ENCODE measurements at places on chromosomes 5 and 9.
A peak's percentile ranks its signal among the peaks of the same experiment; 100 is the strongest.

DNA sequence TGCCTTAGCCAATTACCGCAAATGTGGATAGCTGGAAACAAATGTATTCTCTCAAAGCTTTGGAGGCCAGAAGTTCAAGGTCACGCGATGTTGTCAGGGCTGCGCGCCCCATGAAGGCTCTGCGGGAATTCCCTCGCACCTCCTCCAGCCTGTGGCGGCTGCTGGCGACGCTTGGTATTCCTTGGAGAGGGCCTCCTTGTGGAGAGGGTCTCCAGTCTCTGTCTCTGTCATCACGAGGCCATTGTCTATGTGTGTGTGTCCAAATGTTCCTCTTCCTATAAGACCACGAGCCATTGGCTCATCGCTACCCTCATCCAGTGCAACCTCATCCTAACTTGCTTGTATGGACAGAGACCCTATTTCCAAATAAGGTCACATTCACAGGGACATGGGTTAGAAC is 97.5 kb downstream of the ANKRD33B start:
- no peak for DNase-seq

GRCh38 chr9:36956908-36957307 is 77.2 kb downstream of the PAX5 start:
- DNase-seq, result no peak

DNA sequence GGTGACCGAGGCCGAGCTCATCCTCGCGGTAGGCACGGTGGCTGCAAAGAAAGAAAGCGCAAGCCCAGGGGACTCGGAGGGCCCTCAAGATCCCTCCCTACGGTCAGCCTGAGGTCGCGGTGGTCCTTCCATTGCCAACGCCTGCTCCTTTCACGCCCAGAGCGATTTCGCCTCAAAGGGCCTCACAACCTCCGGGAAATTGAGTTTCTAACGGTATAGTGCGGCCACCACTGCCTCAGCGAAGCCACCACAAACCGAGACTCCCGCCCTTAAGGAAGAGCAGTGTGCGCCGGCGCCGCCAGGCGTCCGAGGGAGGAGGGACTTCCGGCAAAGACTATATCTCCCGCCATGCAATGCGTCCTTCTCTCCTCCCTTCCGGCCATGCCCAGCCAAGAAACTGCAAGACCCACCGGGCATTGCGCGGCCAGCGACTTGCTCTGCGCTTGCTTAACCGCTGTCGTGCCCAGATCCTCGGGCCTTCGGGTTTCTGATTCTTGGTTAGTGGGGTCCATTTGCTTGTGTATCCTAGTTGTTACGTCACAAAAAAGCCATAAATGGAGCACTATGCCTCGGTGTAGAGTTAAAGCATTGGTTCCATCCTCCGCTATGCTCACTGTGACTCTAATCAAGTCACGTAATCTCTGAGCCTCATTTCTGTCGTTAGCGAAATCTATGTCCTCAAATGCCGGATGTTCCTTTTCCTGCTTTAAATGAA is at the start of gene HAUS6:
Gene HAUS6, minus strand, starts transcription at position 274 of the 715 bp plus-strand sequence. Its CDS starts 253 bp downstream, at position 21.
- peak; percentile 89 for DNase-seq

GRCh38 chr9:125651576-125652232 is 55.3 kb downstream of the MAPKAP1 start:
- no peak for DNase-seq

DNA sequence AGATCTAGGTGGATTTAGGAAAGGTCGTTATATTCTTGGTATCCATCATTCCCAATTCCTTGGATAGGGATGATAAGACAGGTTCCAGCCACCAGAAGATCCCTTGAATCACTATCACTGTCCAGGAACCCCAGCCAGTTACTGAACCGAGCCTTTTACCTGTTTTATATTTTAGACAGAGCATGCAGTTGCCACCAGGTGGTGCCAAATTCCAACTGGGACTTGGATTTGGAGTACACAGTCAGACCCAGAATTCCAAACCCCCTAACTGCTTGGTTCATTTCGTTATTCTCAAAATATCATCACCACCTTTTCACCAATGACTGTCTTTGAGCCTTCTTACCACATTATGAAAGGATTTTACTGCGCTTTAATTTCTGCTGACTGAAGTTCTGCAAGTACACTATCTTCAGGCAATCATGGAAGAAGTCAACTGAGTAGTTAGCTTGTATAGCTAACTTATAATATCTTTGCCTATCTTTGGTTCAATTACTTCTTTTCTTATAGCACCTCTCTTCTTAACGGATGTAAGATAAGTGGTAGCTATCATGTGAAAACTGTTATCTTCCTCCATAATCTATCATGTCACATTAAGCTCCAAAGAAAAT is 191.8 kb downstream of the PRR16 start:
- no peak for DNase-seq

DNA sequence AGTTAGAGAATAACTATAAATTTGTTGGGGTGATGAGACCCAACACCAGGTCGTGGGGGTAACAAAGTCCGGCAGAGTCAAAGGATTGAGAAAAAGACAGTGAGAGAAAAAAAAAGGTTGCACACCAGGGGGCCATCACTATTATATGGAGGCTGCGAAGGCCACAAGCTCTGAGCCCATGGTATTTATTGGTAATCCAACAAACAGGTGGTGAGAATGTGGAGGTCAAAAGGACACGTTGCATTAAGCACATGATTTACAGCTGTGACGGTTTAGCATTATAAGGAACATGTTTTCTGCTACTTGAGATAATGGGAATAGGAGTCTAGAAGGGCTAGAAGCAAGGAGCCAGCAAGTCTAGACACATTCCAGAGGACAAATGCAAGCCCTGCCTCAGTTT is 2202.2 kb upstream of the C9orf72 start:
- no peak for DNase-seq

GRCh38 chr9:96071815-96072124 is 196.3 kb downstream of the ERCC6L2 start:
- no peak for DNase-seq

- peak; percentile 26 for DNase-seq
Observed at GRCh38 chr9:99266255-99267023, 44.4 kb downstream of the SEC61B start.

DNA sequence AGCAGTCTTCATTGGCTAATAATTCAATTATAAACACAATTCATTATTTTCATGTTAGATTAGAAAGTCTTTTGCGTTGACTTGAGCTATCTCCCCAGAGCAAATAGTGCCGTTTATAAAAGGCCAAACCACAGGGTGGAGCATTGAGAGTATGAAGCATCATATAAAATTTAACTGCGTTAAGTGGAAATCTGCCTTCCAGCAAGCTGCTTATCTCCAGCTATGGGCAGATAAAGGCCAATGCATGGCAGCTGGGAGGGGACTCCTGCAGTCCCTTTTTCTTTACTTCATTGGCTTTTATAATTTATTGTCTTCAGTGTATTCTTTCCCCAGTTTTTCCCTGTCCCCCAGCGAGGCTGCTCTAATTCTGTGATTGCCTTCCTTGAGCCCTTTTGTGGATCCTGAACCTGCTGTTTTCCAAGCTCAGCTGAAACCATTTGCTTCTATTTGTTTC is 113.7 kb downstream of the TMEM232 start:
- DNase-seq, result no peak

- no peak for DNase-seq
Observed at GRCh38 chr9:14077672-14078071, 236.3 kb downstream of the NFIB start.

DNA sequence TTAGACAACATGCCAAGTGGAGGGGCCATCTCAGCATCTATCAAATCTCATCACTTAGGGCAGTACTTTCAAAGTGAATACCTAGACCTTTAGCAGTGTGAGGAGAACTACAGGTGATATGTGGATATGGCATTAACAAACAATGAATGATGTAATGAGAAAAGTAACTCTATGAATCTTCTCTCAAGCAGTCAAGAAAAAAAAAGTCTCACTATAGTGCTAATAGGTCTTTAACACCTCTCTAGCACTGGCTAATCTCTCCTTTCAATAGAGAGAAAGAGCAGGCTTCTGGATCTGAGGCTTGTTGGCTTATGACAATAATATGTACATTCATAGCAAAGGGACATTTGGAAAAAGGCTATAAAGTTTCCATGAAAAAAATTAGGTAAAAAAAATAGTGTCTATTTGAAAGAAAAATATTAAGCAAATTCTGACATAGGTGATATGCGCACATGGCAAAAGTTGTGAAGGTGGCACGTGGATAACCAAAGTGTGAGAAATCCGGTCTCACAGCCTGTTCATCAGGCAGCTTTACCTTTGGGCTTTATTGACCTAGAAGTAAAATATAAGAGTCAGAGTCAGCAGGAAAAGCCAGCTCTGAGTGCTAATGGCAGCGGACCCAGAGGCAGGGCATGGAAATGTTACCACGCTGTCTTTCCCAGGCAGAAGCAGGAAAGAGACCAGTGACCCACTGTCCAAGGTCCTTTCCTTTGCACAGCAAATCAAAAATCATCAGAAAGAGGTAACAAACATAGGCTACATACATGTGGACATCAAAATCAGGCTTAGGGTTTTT is 203.4 kb downstream of the EFNA5 start:
- no peak for DNase-seq

- DNase-seq, result no peak
Observed at GRCh38 chr9:87682618-87683017, 43.3 kb upstream of the CTSL start.

DNA sequence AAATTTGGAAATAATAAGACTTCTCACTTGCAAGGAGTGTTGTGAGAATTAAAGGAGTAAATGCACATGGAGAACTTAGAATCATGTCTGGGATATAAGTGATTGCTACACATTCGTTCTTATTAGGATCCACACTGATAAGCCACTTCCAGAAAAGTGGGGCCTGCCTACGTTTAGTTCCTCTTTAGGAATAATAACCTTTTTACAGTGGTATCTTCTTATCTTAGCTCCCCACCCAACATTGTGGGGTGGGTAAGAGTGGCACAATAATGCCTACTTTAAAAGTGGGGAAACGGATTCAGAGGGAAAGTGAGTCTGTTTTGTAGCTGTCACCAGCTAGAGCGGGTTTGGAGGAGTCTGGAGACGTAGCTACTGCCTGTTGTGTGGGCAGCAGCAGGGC is 16.0 kb downstream of the DOCK2 start:
- no peak for DNase-seq

DNA sequence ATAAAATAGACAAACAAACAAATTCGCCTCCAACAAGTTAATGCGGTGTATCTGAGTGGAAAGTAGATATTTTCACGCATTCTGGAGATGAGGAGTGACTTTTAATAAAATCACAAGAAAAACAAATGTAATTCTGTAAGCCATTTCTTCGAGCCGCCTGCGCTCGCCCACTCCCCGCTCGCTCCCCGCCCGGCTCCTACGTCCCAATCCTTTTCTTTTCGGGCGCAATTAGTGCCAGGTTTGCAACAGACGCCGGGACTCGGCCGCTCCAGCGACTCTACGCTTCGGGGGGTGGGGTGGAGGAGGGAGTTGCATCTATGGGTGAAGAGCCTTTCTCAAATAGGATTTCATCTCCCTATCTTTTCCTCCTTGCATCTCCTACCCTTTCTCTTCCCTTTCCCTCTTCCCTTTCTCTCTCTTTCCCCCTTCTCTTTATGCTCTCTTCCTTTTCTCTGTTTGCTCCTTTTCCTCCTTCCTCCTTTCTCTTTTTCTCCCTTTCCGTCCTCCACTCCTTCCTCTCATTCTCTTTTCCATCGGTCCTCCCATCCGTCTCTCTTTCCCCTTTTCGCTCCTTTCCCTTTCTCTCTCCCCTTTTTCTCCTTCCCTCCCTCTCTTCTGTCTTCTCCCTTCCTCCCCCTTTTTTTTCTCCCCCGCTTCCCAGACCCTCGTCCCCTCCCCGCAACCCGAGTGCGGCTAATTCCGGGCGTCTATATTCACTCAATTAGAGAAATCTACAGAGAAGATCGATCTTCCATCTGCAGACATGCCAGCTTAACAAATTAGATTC is 6.1 kb upstream of the OTP start:
- DNase-seq, result no peak

All from stimulated activated CD4-positive, alpha-beta T cell treated with anti-CD3 and anti-CD28 coated beads, TNF-alpha, amount 100 ng/mL, for 4 hours (primary cell).